Esophagus squamous epithelium (tissue), 5 donors: ENCODE measurements at places on chromosomes 1 and 21.

- no peak for DNase-seq
These were observed 6.6 kb upstream of the AK4 start for GRCh38 chr1:65141394-65141793.

- no peak for DNase-seq
These were observed 17.6 kb downstream of the SLC2A1 start for GRCh38 chr1:42940851-42941639.

DNA sequence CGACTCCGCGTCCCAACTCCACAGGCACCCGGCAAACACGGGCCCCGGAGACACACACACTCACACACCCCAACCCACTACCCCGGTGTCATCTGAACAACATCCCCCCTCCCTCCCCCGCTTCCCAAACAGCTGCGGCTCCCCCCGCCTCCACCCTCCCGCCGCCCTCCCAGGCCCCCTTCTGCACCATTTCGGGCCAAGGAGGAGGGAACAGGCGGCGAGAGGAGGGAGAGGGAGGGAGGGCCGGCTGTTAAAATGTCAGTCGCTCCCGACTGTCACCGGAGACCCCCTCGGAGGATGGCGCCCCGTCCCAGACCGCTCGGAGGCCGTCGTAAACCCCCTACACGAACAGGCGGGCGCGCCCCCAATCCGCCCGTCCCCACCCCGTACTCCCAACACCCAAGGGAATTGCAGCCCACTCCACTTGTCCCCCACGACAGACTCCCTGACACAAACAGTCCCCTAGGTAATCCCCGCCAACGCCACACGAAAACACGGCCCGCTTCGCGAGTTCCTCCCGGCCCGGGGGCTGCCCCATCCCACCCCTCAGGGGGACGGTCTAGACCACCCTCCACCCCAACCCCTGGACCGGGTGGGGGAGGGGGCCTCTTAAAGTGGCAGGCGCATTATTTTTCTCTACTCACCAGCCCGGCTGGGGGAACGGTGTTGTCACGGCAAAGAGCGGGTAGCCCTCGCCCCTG is 583 bp downstream of the MEF2D start:
- no peak for DNase-seq

DNA sequence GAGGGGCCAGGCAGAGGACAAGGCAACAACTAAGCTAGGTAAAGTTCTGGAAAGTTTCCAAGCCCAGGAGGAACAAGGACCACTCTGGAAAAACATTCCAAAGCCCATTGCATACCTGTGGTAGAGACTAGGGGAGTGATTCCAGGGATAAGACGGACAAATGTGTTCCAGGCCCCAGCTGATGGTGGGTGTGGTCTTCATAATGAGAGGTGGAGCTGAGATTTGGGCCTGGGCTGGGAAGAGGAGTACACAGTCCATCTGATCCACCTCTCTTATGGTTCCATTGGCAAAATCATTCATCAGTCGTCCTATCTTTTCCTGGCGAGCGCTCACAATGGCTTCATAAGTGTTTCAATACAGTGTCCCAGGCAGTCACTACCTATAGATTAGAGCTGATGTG is 4.5 kb downstream of the KLHDC7A start:
- no peak for DNase-seq

- DNase-seq, result no peak
These were observed 235.2 kb downstream of the KCNT2 start for GRCh38 chr1:196372896-196373536.

- DNase-seq, result no peak
These were observed 29.0 kb downstream of the SOAT1 start for GRCh38 chr1:179322557-179322956.

DNA sequence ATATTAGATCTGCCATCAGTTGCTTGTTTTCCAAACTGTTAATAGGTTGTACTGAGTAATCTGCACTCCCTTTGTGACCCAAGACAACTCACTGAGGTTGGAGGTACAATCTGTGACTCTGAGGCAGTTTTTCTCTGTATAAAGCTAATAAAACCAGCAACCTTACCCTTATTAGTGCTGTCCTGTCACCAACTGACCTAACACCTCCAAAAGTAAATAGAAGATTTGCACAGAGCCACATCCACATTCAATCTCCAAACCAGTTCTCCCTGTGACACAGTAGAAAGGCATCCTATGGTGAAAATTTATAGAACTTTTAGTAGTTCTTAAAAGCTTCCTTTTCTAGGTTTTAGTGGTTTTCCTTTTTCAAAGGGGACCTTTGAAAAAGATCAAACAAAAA is 140.4 kb upstream of the ADGRL2 start:
- no peak for DNase-seq

GRCh38 chr1:59900640-59901039 is 25.9 kb downstream of the CYP2J2 start:
- no peak for DNase-seq

- DNase-seq, result no peak
These were observed 98.3 kb upstream of the CAMK1G start for GRCh38 chr1:209485167-209485566.

DNA sequence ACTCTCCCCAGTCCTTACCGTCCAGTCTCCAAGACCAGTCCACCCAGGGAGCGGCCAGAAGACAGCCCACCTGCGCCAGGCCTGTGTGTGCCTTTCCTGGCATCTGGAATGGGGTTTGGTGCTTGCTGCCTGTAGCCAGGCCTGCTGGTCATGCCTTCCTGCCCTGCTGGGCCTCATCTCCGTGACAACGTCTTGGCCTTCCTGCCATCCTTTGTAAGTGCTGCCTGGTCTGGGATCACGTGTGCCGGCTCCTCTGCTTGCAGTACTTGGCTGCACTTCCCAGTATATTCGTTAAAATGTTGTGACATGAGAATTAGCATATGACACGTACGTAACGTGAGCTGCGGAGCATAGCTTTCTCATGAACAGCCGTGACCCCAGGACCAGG is 145.3 kb upstream of the COL6A1 start:
- DNase-seq, result no peak

DNA sequence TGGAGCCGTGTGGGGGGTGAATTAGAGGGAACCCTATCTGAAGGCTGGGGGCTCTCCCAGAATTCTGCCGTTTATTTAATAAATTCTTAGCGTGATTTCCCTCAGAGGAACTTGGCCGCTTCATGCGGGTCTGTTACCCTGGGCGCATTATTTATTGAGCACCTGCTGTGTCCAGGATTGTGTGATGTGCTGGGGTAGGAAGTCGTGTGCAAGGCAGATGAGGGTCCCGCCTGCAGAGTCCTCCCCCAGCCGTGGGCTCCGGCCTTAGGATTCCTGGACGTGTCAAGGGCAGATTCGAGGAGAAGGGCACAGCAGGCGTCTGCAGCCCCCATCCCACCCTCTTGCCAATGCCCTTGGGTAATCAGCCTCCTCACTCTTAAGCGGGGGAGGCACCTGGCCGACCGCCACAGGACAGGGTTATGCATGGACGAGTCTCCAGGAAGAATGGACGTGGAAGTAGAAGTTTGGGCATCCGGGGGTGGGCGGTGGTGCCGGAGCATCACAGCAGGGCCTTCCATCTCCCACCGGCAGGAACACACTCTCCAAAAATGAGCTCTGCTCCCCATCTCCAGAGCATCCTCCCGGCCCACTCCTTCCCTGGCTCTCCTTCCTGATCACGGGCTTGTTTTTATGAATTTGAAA is 233.3 kb upstream of the C1orf174 start:
- no peak for DNase-seq
